ENCODE measurements at places on chromosomes 12 and 14.

DNA sequence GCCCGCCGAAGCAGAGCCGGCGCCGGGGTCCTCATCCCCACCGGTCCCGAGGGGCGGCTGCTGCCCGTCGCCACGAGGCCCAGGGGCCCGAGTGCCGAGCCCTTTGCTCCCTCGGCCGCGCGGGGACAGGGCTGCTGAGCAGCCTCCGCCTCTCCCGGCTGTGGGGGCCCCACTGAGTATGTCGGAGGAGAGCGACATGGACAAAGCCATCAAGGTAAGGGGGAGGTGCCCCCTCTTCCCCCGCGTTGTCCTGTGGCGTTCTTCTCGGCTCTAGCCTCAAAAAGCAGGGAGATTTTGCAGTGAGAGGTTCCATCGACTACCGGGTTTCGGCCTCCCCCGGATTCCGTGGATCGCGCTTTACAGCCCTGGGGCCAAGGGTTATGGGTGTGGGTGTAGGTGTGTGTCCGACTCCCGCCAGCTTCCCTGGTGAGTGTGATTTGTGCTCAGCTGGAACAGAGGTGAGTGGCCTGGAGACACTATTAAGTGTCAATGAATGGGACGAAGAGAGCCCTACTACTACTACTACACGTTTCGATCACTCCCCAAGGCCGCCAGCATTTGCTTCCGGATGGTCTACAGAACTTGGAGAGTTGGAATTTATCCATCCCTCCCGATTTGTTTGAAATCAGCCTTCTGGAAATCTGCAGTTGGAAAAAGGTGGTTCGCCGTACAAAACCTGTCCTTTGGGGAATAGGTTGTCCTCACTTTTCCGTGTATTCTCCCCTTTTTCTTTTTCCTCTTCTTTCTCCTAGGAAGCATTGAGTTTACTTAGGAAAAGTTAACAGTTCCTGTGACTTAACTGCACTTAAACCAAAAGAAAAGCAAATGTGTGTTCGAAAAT, 748 bp downstream of the MAPKAPK5 start:
- DNase-seq: no peak

- DNase-seq: no peak
Measured at GRCh38 chr14:23627961-23628360, 8.2 kb upstream of the DHRS2 start.

GRCh38 chr14:69323266-69323998, 63.5 kb downstream of the GALNT16 start:
- DNase-seq: no peak

GRCh38 chr12:22653791-22654190, 28.8 kb downstream of the ETNK1 start:
- no peak for DNase-seq

DNA sequence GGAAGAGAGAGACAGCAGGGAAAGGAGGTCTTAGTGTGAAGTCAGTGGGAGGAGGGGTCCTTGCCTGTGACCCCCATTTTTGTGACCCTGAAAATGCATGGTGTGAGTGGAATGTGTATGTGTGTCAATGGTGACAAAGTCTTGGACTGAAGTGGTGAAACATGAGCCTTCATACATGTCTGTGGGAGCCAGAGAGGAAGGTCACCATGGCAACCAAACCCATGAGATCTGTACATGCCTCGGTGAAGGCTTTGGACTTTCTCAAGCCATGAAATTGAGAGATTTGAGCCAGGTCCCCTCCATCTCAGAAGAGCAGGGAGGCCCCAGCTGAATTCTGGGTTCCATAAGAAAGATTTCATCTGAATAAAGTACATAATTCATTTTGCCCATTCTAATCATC, 108.7 kb downstream of the TTC8 start:
- no peak for DNase-seq

- no peak for DNase-seq
Measured at GRCh38 chr14:50608302-50608851, 48.4 kb downstream of the ATL1 start.

DNA sequence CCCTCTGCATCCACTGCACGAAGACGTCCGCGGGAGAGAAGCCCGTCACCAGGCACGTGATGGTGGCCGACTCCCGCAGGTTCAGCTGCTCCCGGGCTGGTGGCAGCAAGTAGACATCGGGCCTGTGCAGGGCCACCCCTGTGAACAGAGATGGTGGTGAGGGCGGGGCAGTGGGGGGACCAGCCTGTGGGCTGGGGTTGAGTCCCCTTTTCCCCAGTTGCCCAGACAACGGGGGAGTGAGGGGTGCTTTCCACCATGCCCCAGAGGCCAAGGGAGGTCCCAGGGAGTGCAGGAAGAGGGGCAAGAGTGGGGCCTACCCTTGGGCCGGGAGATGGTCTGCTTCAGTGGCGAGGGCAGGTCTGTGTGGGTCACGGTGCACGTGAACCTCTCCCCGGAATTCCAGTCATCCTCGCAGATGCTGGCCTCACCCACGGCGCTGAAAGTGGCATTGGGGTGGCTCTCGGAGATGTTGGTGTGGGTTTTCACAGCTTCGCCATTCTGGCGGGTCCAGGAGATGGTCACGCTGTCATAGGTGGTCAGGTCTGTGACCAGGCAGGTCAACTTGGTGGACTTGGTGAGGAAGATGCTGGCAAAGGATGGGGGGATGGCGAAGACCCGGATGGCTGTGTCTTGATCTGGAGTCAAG, 328.3 kb downstream of the TMEM121 start:
- no peak for DNase-seq

DNA sequence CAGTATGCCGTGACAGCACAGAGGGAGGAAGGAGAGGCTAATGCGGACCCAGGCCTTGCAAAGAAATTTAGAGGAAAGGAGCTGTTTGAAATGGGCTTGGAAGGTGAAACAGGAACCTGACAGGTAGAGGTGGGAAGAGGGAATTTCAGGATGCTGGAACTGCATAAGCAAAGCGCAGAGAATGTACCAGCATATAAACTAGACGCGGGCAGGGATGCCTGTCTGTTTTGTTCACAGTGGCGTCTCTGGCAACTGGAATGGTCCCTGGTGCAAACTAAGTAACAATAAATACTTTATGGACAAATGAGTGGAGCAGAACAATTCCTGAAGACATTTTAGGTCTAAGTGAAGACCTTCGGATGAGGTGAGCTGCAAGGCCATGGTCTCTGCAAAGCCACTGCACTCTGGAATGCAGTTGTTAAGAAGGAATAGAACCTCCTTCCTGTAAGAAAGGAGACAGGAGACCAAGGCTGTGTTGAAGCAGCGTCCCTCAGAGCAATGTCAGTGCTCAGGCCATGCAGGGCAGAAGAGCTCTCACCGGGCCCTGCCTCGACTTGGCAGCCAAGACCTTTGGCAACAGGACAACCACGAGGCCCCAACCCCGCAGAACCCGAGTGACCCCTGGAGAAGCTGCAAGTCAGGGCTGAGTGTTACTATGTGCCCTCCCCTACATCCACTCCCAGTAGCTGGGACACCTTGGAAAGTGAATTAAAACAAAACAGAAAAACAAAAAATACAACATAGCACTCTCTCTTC, 42.8 kb downstream of the PITPNM2 start:
- DNase-seq: no peak

DNA sequence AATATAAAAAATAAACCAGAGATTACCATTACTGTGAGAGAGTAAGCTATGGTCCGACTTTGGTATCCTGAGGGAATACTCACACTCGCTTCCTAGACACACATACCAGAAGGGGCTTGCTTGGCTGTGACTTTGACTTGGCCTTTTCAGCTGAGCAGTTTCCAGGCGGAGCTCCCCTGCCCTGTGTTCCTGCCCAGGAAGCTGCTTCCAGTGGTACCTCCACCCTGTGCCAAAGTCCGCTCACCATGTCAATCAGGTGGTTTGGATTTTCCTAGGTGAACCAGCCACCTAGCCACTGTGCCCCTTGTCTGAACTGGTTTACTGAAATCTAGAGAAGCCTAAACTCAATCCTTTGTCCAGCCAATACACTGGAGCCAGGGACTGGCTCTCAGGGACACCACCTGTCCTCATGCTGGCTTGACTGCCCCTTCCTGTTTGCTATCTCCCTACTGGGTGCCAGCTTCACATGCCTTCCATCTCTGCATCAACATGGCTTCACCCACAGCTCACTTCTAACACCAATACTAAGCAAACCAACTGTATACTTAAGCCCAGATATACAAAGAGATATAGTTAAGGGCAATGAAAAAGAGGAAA, 28.6 kb downstream of the MAX start:
- no peak for DNase-seq

Measured in T-helper 2 cell (primary cell).